ENCODE measurements at places on chromosomes 16 and 17. TPM values are rescaled to one million over a fixed set of nuclear protein-coding genes. Genes with fewer than 3 reads are reported as not detected.

Gene RPRML
- polyA plus RNA-seq: 0.71 TPM

GRCh38 chr17:79761894-79762589 lies 15.9 kb upstream of the CBX2 start:
- DNase-seq: no peak

- no peak for DNase-seq
These were observed 20.2 kb upstream of the GNG13 start for GRCh38 chr16:820748-821147.

DNA sequence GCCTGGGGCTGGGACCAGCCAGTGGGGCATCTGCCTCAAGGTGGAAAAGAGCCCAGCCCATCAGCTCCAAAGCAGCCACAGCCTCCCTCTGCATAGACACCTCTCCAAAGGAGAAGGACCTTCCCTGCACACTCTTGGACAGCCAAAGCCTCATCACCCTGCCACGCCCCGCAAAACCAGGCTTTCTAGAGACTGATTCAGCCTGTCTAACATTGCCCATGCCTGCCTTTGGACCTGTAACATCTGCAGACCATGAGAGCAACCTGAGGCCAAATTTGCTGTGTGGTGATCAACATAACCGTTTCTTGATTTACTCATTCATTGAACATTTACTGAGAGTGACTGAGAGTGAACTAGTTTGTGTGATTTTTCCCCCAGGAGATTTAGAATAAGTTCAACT lies 219.7 kb upstream of the HSBP1 start:
- DNase-seq: no peak

- DNase-seq: peak; percentile 70
These were observed 85.6 kb downstream of the FOXL1 start for GRCh38 chr16:86663685-86664521.

- no peak for DNase-seq
These were observed 169.0 kb downstream of the IRF8 start for GRCh38 chr16:86067936-86068335.

DNA sequence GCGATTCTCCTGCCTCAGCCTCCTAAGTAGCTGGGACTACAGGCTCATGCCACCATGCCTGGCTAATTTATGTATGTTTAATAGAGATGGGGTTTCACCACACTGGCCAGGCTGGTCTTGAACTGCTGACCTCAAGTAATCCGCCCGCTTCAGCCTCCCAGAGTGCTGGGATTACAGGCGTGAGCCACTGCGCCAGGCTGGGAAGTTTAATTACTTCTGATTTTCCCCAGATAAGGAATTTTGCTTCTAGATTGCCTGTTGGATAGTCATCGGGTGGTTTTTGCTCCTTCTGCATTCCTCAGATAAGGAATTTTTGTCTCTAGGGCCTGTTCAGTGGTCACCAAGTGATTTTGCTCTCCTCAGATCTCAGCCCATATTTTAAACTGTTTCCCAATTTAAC lies 112.5 kb downstream of the MAP2K4 start:
- DNase-seq: no peak

DNA sequence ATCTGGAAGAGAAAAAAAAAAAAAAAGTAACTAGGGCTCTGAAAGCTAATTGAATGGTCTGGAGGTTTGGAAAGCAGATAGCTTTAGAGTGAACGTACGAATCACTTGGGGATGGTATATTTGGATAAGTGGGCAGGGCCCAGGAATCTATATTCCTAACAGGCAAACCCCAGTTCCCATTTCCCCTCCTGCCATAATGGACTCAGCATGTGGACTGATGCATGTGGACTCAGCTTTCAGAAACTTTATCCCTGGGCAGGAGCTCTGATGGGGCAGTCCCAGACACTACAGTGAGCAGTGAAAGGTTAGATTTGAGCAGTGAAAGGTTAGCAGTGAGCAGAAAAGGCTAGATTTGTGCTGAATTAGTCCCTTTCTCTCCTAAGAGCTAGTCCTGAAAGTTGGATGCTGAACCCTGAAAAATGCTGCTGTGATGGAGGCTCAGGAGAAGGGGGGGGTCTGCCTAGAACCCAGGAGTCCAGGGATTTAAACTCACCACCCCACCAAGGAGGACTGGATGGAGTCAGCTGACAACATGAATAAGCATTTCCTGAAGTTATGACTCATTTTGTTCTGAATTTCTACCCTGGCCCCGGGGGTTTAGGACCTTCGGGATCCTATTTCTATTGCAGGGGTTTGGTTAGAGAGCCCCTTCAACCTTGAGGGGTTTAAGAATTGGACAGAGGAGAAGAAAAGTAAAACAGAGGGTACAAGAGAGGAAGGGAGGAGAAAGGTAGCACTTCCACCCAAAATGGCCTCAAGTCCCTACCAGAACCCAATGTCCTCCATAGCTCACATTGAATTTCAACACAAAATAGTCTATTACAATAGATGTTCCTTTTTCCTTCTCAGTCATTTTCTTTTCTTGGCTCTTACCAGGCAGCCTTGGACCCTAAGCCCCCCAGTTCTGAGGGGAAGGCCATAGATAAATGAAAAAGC lies 10.3 kb upstream of the FZD2 start:
- no peak for DNase-seq

DNA sequence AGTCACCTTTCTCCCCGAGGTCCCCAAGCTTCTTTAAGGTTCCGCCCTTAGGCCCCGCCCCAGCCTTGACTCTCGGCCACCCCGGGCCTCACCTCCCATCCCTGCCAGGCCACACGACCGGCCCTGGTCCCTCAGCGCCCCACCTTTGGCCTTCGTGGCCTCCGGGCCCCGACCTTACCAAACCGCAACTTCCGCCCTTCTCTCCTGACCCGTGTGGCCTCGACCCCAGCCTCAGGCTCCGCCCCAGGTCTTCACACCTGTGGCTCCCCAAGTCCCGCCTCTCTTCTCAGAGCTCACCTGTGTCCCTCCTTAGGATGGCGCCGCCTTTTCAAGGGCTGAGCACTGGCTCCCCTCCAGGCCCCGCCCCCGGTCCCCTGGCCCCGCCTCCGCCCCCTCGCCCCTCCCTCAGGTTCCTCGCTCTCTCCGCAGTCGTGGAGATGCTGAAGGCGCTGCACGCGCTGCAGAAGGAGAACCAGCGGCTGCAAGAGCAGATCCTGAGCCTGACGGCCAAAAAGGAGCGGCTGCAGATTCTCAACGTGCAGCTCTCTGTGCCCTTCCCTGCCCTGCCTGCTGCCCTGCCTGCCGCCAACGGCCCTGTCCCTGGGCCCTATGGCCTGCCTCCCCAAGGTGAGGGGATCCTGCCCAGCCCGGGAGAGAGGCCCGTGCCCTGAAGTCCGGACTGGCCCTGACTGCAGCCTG lies 10.0 kb upstream of the CISD3 start:
- DNase-seq: no peak

DNA sequence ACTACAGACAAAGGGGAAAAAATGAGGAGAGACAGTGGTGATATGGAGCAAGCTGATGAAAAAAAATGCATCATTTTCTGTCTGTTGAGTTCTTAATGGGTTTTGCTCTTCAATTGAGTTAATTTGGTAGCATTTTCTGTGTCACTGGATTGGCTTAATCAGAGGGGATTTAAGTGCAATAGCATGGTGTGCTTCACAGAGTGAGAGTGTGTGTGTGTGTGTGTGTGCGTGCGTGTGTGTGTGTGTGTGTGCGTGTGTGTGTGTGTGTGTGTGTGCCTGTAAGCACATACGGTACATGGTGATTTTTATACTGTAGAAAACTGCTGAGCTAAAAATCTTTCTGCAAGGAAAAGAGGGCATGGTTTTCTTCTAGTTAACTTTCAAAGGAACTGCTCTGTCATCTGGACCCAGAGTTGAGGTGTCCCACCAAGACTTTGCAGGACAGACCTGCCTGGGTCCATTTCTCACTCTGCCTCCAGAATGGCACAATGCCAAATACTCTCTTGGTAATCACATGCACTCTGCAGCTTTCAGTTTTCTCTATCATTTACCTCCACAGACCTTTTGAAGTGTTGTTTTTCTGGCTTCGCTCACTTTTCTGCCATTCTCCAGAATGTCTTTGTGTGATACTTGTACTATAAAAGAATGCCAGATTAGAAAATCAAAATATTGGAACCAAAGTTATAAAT lies 952.6 kb upstream of the SOX9 start:
- DNase-seq: no peak

Gene SNX20
- 0.73 TPM for polyA plus RNA-seq

DNA sequence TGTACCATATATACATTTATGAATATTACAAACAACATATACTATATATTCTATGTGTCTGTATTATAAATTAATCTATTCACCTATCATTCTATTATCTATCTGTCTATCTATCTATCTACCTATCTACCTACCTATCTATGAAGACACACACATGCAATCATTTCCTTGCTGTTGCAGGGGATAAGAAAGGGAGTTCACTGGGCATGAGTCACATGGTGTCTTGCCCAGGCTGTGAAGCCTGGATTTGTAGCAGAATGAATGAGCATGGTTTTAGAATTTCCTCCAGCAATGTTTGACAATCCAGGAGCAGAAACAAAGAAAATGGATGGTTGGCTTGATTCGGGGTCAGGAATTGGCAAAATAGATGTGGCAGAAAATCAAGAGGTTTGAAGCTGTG lies 23.2 kb upstream of the FAM20A start:
- no peak for DNase-seq

Gene TMEM100
- 22.0 TPM for polyA plus RNA-seq

DNA sequence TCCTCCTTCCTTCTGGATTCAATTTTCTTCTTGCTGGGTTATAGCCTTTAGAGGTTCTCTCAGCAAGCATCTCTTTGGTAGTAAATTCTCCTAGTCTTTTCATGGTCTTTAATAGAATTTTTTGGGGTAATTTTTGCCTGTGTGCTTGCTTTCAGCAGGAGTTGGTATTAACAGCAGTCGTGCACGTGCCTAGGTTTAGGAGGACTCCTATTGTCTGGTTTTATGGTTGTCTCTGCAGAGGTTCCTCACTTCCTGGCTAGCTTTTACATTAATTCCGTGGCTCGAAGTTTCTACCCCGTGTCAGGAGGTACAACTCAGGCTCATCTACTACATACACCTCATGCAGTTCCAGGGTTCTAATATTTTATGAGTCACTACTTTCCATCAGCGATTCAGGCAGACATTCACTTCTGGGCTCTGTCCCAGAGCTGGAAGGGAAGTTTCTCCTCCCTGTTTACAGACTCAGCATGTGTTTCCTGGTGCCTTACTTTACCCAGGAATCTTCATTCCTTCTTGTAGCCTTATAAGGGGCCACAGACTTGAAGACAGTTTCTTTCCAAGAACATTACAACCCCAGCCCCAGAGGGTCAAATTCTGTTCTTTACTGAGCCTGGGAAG lies 643.6 kb downstream of the HS3ST4 start:
- DNase-seq: no peak

DNA sequence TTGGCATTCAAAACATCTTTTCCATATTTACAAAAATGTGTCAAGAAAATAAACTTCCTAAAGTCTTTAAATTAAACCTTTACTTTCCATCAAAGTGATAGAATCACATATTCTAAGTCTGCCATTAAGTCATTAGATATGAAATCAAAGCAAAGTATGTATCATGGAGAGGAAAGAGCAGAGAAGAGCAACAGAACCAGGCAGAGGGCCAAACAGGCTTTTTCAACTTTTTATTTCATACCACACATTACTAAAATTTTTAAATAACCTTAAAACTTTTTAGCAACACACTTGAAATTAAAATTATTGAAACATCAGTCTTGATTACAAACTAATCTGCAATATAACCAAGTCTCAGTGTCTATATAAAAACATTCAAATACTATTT lies 13.8 kb downstream of the SIAH1 start:
- DNase-seq: no peak

GRCh38 chr16:62638324-62638911 lies 602.2 kb upstream of the CDH8 start:
- DNase-seq: no peak

Gene CDH5
- polyA plus RNA-seq: 41.7 TPM

DNA sequence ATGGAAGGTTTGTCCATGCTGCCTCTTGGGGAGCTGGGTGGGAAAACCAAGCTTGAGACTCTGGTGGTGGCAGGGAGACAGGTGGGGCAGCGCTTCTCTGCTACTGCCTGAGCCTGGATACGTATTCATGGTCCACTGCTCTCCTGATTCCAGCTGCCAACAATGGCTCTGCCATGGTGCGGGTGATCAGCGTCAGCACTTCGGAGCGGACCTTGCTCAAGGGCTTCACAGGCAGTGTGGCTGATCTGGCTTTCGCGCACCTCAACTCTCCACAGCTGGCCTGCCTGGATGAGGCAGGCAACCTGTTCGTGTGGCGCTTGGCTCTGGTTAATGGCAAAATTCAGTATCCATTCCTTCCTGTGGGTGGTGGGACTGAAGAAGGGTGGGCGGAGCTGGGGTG lies 4.2 kb downstream of the EDC4 start:
- no peak for DNase-seq

Gene MT4
- polyA plus RNA-seq: not detected

DNA sequence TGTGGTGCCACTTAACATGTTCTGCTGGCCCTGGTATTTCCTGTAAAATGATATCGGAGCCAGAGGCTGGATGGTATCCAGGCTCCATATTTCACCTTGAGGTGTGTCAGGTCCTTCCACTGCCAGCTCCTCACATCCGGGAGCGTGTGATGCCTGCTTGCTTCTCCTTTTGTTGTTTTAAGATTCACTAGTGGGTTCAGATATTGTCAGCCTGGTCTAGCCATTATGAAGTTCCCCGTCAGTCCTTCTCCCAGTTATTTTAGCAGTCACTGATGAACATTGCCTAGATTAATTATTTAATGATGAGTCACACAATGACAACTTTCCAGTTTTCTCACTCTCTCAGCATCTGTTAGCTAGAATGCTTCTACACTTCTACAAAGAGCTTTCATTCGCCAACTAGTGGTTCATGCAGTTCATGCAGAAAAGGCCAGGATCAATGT lies 11.3 kb downstream of the DNAAF1 start:
- no peak for DNase-seq

- no peak for DNase-seq
These were observed 12.8 kb downstream of the TELO2 start for GRCh38 chr16:1505912-1506311.

DNA sequence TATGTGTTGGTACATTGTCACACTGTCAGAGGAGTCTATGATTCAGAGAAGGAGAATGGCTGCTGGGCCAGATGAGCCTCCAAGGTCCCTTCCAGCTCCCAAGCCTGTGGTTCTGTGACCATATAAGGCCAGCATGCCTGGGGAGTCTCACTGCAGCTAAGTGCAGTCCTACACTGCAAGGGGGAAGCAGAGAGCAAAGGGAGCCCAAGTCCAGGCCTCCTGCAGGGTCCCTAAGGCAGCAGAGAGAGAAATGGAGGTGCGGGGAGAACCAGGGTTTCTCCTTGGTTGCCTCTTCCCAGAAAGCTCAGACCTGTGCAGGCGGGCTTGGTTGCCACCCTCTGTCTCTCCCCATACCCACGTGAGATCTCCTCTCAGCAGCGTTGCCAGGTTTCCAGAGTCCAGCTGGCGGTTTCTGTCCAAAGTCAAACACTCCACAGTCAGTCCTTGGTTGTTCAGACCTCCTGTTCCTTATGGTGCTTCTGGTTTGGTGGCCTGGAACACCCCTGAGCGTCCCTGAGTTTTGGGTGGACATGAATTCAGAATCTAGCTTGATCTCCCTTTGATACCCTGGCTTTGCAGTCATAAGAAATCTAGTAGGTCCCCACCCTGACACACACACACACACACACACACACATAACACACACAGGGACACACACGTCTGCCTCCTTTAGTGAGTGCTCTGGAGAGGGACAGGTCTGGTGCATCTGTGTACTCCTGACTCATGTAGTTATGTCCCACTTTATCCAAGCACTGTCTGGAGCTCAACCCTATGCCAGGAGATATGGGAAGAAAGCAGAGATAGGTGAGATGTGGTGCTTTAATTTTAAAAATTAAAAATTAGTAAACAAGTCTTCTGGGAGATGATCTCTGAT lies 78.8 kb downstream of the GNAO1 start:
- DNase-seq: no peak

All from spinal cord (tissue), 10 donors.